Dermis microvascular lymphatic vessel endothelial cell (primary cell): ENCODE measurements at places on chromosomes 11 and 22.
A peak's percentile ranks its signal among the peaks of the same experiment; 100 is the strongest.

DNA sequence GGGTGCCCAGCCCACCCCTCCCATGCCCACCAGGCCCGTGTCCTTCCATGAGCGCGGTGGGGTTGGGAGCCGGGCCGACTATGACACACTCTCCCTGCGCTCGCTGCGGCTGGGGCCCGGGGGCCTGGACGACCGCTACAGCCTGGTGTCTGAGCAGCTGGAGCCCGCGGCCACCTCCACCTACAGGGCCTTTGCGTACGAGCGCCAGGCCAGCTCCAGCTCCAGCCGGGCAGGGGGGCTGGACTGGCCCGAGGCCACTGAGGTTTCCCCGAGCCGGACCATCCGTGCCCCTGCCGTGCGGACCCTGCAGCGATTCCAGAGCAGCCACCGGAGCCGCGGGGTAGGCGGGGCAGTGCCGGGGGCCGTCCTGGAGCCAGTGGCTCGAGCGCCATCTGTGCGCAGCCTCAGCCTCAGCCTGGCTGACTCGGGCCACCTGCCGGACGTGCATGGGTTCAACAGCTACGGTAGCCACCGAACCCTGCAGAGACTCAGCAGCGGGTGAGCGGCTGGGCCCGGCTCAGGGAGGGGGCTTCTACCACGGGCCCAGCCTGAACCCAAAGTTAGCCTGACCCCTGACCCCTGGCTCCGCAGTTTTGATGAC is 3.0 kb downstream of the PKP3 start:
- peak; percentile 16 for DNase-seq

DNA sequence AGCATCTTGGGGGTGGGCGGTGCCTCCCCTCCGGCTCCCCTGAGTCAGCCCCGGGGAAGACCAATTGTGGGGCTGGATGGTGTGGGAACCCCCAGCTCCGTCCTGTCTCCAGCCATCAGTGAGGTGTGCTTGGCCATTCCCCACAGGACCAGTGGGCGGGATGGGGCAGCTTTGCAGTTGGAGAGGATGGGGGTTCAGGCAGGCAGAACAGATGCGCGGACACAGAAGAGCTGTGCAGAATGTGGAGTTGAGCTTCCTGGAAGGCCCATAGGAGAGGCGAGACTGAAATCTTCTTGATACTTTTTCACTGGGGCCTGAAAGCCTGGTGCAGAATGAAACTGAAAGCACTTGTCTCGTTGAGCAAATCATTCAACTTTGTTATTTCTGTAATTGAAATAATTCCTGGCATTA is 23.8 kb downstream of the PARVB start:
- no peak for DNase-seq

- no peak for DNase-seq
Measured at GRCh38 chr11:57152134-57152533, 29.6 kb upstream of the LRRC55 start.

DNA sequence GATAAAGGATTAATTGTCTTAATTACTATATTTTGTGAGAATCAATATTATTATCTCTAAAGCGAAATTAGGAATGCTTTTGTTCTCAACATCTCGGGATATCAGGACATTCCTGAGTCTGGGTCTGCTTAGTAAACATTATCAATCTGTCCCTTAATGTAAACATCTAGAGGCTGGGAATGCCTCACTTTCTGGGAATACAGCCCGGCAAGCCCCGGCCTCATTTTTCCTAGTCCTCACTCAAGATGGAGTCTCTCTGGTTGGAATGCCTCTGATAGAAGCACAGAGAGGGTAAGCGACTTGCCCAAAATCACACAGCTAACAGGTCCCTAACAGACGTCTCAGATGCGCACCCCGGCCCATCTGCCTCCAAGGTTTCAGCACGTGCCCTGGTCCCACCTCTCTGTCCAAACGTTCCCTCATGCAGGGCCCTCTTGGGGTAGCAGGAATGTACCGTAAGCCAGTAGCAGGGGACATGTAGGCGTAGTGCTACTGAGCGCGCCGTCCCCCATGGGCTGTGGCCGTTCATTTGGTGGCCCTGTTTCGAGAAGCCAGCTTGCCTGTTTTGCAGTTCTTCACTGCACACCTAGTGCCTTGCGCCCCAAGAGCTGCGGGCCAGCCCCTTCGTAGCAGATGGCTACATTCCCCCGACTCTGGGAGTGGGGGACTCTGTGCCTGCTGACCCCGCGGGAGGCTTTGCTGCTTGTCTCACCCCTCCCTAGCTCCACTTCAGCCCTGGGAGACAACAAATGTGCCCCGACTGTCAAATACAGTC is 62.2 kb upstream of the FADD start:
- DNase-seq, result no peak

- no peak for DNase-seq
Measured at GRCh38 chr11:13771151-13771550, 102.7 kb downstream of the FAR1 start.

DNA sequence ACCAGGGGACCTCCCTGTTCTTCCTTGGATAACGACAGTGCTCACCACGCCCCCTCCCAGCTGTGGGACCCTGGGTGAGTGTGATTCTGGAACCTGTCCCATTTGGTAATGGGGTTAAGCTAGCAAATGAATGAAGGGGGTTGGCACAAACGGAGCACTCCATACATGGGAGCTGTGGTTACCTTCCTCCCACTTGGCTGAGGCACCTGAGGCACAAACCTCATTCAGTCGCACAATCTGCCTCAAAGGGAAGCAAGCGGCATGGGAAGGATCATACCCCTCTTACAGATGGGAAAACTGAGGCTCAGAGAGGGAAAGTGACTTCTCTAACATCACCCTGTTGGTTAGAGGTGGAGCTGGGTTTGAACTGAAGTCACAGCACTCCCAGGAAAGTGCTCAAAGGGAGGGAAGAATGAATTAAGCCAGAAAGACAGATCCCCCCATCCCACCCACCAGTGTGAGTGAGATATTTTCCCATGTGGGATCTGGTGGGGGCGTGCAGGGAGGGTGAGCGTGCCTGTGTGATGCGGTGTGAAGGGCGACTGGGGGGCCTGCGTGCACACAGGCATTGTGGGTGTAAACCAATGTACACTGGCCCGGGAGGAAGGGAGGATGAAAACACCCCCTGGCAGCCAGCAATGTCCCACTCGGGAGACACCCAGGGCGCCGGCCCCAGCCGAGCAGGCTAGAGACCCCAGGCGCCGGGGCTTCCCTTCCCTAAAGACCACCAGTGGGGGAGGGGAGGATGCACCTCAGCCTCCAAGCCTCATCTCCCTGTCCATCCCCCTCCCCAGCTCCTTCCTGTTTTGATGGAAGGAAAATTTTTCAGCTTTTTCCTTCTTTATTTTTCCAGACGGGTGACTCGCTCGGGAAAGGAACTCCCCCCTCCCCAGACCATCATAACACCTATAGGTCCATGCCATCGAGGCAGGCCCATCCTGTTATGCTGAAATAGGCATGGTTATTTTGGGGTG is 8.0 kb upstream of the PDGFB start:
- DNase-seq, result peak; percentile 75
